Naive thymus-derived CD4-positive, alpha-beta T cell (primary cell): ENCODE measurements at places on chromosomes 3 and 15.
A peak's percentile ranks its signal among the peaks of the same experiment; 100 is the strongest.

- DNase-seq: no peak
Measured at GRCh38 chr15:92326236-92326635, 67.4 kb upstream of the ST8SIA2 start.

DNA sequence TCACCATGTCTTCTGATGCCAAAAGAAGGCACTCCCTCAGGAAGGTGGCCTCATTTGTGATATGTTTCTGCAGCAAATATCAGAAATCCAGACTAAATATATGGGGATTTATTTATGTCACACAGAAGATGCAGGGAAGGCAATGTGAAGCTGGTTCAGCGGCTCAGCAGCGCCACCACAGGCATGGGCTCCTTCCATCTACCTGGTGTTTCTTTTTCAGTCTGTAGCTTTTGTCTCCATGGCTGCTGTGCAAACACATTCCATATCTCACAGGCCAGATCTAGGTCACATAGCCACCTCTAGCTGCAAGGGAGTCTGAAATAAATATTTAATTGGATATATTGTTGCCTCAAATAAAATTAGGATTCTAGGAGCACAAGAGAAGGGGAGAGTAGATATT is 502.1 kb upstream of the IL12A start:
- no peak for DNase-seq

DNA sequence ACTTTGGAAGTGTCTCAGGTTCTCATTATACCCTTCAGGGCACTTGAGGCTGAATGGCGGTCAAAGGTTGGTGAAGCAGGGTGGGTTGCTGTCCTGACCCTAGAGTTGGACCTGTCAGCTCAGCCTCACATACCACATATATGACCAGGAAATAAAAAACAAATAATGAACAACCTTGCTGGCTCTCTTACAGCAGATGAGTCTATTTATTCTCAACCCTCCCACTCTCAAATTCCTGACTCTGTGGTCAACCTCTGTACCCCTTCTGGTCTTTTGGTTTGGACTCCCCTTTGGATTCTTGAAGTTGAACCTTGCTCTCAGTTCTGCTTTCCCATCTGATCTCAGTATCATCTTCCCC is 16.9 kb downstream of the PPP2R3A start:
- no peak for DNase-seq

GRCh38 chr3:57756528-57757401 is 656 bp downstream of the SLMAP start:
- DNase-seq: peak; percentile 12

DNA sequence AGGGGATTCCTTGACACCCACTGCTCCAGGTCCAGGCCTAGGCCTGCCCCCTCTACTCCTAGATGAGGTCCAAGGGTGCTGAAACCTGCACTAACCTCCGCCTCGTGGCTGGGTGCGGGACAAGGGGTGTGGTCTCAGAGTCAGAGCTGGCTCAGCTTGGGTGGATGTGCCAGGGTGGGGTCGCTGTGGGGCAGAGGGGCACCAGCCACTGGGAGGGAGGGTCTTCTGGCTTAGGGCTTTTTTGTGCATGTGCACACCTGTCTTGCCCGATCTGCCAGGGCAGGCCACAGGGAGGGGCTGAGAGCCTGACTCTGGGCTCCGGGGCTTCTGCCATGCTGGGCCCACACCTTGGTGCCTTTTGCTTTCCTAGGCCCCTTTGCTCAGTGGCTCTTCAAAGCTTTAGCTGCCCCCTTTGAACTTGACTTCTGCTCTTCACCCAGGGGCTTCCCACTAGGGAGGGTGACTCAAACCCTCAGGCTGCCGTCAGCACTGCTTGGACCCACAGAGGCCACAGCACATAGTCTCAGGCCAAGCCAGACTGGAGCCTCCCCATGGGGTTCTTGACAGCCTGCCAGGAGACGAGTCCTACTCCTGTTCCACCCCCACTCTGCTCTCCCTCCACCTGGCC is 73.0 kb downstream of the KLF13 start:
- DNase-seq: no peak

DNA sequence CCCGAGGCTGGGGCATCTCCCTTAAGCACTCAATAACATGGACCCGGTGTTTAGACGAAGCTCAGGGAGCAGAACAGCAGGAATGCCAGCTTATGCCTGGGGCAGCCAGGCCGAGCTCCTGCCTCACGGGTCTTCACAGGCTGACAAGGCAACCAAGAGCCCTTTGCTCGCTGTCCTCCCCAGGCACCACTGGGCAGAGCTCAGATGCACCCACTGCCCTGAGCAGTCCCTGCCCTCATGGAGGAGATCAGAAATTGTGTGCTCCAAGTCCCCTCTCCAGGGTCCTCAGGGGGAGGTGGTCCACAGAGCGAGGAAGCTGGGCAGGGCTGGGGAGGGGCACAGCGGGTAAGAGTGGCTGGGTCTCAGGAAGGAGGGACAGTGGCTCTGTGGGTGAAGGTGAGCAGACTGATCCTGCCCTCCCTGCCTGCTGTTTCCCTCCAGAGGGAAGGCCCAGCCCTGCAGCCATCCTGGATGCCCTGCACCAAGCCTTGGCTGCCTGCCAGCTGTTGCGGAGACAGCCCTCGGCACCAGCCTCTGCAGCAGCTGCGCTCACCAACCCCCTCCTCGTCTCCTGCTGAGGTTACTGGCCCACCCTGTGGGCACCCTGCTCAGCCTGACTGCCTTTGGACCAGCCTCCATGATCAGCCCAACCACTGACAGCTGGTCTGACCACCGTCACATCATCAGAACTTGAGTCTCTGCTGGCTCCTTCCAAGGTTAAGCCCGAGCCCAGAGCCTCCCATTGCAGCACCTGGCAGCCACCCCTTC is 21.1 kb upstream of the GP9 start:
- no peak for DNase-seq

- no peak for DNase-seq
Measured at GRCh38 chr3:42655980-42656679, 2.6 kb downstream of the ZBTB47 start.

DNA sequence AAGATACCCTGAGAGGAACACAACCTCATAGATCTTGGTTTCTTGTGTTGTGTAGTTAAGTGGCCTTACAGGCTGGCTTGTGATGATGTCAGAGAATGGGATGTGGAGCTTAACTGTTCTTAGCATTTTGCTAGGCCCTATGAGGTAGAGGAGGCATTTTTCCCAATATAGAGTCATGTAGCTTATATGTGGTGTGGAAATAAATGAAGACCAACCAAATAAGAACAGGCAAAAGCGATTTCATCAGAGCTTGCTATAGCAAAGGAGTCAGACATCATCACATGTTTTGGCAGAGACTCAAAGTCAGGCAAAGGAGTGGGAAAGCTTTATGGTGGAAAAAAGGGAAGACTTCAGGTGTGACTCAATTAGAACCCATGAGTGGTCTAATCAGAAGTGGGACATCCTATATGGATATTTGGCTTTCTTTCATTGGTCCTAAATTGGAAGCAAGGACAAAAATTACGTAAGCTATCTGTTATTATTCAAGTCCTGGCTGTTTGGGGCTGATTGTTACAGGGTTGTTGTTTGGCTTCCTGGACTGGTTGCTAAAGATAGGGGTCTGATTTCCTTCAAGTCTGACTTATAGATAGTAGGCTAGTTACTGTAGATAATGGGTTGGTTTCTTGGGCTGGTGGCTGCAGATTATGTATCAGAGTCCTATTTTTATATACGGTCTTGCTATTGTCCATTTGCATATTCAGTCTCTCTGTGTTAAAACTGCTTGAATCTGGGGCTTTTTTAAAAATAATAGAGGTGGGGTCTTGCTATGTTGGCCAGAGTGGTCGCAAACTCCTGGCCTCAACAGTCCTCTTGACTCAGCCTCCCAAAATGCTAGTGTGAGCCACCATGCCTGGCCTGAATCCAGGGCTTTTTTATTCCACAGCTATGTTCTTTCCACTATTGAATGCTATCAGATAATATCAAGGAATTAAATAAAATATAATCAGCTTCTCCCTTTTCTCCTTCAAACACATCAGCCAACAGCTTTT is 30.3 kb upstream of the SETD2 start:
- no peak for DNase-seq

DNA sequence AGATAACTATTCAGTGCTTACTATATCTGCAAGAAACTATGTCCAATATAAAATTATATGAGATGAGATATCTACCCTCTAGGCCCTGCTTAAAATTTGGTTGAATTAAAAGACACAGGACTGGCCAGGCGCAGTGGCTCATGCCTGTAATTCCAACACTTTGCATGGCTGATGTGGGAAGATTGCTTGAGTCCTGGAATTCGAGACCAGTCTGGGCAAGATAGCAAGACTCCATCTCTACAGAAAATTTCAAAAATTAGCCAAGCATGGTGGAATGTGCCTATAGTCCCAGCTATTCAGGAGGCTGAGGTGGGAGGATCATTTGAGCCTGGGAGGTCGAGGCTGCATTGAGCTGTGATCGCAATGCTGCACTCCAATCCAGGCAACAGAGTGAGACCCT is 303.7 kb upstream of the UBE2E2 start:
- no peak for DNase-seq

- peak; percentile 60 for DNase-seq
Measured at GRCh38 chr3:141402476-141403171, 34.3 kb downstream of the ZBTB38 start.

DNA sequence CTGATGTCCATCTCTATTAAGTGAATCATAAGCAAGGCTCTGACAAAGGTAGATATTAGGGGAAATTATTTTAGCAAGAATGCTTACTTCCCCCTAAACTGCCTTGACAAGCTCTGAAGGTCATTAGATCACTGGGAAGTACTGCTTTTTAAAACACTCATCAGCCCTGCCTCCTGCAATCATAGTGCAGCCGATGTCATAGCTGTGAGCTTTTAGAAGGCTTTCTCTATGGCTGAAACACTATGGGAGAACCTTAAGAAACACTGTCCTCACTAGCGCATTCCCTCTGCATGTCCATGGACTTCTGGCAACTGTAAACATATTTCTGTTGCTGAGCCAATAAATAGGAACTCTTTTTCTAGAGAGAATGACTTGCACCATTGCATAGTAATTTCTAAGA is 38.7 kb upstream of the PTPRG start:
- DNase-seq: no peak

DNA sequence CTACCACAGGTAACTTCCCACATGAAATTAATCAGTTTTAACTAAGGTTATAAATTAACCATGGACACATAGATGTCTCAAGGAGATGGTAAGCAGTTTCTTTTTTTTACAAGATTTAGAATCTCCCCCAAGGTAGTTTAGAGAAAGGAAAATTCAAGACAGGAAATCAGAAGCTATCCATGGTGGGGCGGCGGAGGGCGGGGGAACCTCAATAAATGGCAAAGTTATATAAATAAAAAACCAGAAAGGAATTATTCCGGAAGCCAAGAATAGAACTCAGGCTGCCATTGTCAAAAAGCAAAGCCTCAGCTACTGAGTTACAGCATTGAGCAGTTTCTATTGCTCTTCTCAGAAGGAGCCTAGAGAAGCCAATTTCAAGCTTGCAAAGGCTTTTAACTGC is 172.1 kb upstream of the SMAD3 start:
- DNase-seq: no peak

GRCh38 chr3:57792198-57792597 is 36.1 kb downstream of the SLMAP start:
- no peak for DNase-seq

- no peak for DNase-seq
Measured at GRCh38 chr15:63057468-63058345, 15.2 kb downstream of the TPM1 start.

DNA sequence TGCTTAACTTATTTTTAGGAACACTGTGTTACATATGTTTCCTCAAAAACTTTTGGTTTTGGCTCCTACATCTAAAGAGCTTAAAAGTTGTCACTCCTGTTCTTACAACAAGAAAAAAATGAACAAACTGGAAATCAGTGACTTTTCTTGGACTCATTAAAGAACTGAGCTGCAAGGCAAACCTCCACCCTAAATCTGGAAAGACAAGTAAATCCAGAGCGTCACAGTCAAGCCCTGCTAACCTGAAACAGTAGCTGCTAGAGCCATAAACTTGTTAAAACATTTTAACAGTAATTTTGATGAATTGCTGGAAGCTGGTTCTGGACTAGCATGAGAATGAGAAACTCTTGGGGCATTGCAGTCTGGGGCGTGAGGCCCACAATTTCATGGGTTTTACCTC is 350.5 kb upstream of the COL8A1 start:
- DNase-seq: no peak

DNA sequence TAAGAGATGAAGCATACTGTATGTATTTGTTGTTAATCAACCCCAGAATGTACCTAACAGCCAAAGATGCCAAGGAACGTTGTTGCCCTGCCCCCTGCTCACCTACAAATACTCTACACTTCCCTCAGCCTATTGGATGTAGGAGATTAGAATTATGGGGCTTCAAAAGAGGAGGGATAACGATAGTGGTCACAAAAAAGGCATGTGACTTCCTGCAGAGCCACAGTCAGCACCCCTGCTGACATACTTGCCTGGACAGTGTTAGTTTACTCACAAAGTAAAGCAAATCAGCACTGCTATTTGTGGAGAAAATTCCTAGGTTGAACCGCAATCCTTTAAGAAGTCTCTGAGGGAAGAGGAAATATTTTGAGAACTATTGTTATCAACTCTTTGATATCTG is 37.9 kb downstream of the PARP15 start:
- DNase-seq: no peak

- DNase-seq: no peak
Measured at GRCh38 chr3:52453496-52454249, at the start of gene TNNC1. Gene TNNC1, minus strand, starts transcription at chr3:52454041. Its CDS starts 26 bp downstream, at chr3:52454015.

DNA sequence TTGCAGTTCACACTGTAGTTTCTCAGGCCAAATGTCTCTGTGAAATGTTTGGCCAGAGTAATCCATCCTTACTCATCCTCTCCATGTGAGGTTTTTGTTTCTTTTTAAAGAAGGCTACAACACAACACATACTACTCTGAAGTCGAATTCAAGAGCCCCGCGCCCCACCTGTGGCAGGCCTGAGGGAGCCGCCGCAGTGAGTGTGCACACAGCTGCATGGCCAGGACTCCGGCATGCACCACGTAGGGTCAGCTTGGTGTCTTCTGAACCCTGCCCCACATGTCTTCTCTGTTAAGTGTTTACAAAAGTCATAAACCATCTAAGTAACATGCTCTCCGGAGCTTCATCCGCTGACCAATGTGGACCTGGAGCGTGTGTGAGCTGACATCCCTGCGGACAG is 58.7 kb downstream of the PGPEP1L start:
- DNase-seq: no peak

- no peak for DNase-seq
Measured at GRCh38 chr15:75759416-75760130, 46.9 kb upstream of the CSPG4 start.

GRCh38 chr3:73768524-73769308 is 144.0 kb upstream of the PDZRN3 start:
- DNase-seq: no peak

GRCh38 chr15:46961795-46962194 is 755.5 kb upstream of the SEMA6D start:
- no peak for DNase-seq

GRCh38 chr3:119616056-119616455 is 18.4 kb downstream of the PLA1A start:
- no peak for DNase-seq

- DNase-seq: no peak
Measured at GRCh38 chr3:191148131-191148530, 50.9 kb upstream of the OSTN start.

DNA sequence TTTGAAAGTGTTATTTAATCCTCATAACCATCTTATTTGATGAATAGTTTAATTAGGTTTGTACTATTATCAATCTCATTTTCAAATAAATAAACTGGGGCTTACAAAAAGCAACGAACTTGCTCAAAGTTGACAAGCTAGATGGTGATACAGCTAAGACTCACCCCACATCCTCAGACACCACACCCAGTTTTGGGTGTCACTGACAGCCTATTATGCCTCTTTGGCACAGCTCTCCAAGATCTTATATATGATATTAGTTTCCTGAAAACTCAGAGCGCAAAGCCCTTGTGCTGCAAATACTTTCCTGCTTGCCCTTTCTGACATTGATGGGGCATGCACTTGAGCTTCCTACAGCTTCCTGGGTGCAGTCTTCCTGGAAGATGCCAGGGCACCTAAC is 223.4 kb upstream of the GADL1 start:
- no peak for DNase-seq
